ENCODE measurements at places on chromosomes 2 and 18.

GRCh38 chr2:9291331-9291730 lies 84.7 kb downstream of the ASAP2 start:
- no peak for DNase-seq

GRCh38 chr2:123546353-123546752 lies 478.7 kb upstream of the CNTNAP5 start:
- DNase-seq = no peak

GRCh38 chr2:96065381-96065930 lies 30.7 kb upstream of the GPAT2 start:
- no peak for DNase-seq

DNA sequence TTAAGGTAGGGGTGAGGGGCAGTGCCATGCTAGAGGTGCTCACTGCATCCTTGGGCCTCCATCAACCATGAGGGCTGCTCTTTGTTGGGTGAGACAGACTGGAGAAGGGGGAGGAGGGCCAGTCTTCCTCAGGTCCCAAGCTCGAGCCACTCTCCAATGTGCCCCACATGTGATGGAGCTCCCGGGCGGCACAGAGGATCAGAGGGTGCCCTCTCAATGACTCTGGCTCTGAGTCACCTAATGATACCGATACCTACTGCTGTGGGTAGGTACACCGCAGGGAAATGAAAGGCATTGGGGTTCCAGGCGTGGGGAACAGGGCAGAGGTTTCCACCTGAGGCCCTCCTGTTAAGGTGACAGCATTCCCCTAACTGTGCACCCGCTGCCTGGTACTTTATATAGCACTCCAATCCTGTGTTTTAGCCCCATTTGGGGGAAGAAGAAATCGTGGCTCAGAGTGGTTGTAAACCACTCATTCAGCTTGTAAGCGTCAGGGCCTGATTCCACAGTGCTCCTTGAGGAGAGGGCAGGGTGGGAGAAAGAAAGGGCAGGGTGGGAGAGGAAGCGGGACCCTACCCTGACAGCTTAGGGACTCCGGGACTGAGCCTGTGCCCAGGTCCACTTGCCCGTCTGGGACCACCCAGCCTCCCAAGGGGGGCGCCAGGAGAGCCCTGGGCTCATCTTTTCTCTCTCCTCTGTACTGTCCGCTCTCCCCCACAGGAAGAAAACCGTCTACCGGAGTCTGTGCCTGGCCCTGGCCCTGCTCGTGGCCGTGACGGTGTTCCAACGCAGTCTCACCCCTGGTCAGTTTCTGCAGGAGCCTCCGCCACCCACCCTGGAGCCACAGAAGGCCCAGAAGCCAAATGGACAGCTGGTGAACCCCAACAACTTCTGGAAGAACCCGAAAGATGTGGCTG lies 1.8 kb downstream of the B3GNT7 start:
- no peak for DNase-seq

Measured in GM04503 (cell line).